ENCODE measurements at places on chromosomes 2 and 18. TPM values are rescaled to one million over a fixed set of nuclear protein-coding genes. Genes with fewer than 3 reads are reported as not detected.

Gene ALK
- total RNA-seq, result 0.26 TPM

Gene NIFK
- total RNA-seq, result 33.6 TPM

Gene COX7A2L
- total RNA-seq, result 86.7 TPM

Gene GPR39
- not detected for total RNA-seq

Gene GCKR
- total RNA-seq, result 1.2 TPM

Gene HOXD13
- total RNA-seq, result not detected

Gene ABCG8
- total RNA-seq, result not detected

Gene CFLAR
- 255 TPM for total RNA-seq

Gene DNER
- 32.9 TPM for total RNA-seq

All from left cardiac atrium (tissue), 4 donors.